ENCODE measurements at places on chromosomes 1 and 21.

- no peak for DNase-seq
These were observed 68.2 kb downstream of the TMEM53 start for GRCh38 chr1:44605914-44606615.

- no peak for DNase-seq
These were observed 2.0 kb downstream of the PRMT6 start for GRCh38 chr1:107058245-107059032.

DNA sequence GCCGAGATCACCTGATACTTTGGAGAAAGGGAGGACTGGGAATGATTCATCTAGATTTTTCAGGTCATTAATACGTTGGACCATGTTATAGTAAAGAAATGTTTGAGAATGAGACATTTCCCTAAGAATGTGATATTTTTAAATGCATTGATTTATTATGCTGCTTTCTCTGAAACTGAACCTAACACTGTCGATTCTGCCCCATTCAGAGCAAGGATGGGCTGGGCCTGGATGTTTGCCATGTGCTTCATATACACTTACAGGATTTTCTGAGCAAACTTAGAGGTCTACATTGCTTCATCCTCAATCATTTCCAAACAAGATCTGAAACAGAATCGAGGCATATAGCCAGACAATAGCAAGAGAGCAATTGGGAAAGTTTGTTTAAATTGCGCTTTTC lies 183.3 kb downstream of the CRB1 start:
- no peak for DNase-seq

- peak; percentile 28 for DNase-seq
These were observed 682 bp downstream of the SUCO start for GRCh38 chr1:172533513-172534151.

DNA sequence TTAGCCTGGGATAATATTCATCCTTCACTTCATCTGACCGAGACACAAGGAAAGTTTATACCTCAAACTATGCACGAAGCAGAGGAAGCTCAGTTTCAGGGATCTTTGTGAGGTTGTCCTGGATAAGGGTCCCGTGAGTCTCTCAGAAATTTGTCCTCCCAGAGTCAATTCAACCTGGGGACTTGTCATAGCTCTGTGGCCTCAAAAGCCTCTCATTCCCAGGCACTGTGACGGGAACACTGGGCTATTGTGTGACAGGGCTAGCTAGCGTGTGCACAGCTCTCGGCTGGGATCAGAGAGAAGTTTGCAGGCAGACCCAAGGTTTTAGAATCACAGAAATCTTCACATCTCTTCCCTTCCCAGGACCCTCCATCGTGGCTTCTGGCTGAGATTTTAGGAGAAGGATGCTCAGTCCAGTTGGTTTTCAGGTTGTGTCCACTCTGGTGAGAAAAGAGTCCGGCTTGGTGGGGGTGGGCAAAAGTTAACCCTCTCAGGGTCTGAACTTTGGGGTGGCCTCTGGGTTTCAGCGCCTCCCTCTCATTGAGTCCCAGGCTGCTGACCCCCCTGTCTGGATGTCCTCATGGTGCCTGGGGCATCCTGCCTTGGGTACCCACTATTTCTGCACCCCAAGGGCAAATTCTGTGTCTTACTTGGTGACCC lies 20.4 kb upstream of the LBR start:
- DNase-seq: peak; percentile 33

GRCh38 chr1:230977761-230978490 lies 735 bp downstream of the TTC13 start:
- peak; percentile 56 for DNase-seq

DNA sequence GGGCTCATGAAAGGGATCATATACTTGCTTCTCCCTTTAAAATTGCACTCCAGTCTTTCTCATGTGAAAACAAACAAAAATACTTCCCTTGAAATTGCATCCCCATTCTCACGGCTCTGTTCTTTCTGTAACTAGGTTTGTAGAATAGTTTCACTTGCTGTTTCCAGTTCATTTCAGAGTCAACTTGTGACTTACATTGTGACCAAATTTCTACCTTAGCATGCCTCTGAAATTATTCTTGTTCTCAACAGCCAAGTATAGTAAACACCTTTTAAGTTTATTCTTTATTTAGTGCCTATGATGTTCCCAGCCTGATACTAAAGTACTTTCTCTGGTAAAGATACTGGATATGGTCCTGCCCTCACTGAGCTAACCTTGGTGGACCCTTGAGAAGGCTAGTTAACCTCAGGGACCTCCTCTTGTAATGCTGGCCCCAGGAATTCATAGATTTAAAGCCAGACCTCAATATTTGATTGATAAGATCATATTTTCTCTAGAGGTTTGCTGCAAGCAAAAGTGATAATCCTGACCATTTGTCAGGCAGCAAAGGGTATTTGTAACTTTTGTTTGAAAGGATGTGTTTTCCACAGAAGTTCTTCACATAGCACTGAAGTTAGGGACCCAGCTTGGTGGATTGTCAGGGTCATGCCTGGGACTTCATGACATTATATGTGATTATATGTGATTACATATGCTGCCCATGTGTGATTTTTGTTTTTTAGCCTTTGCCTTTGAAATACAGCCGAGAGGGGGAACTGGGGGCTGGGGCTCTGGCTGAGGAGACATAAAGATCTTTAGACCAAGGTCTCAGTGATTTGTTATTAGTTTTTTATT lies 29.6 kb downstream of the VANGL2 start:
- no peak for DNase-seq

DNA sequence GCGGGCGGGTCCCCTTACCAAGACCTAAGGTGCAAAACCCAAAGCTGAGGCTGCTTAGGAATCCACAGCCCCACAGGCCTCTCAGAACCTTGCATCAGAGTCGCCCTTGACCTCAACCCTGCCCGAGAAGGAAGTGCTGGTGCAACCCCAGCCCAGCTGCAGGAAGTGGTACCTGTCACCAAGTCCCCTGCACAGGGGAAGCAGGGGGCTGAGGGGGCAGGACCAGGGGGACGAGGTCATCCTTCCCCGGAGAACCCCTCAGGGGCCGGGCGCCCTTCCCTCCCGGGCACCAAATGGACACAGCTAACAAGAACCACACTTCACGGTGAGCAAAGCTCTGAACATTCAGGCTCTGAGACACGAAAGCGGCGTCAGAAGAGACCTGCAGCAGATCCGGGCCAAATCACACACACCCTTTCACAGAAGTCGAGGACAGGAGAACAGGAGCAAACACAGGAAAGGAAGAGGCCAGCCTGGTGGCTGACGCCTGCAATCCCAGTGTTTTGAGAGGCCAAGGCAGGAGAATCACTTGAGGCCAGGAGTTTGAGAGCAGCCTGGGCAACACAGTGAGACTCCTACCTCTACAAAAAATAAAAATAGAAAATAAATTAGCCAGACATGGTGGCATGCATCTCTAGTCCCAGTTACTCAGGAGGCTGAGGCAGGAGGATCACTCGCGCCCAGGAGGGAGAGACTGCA lies 6.4 kb downstream of the ITGB2 start:
- DNase-seq: no peak

DNA sequence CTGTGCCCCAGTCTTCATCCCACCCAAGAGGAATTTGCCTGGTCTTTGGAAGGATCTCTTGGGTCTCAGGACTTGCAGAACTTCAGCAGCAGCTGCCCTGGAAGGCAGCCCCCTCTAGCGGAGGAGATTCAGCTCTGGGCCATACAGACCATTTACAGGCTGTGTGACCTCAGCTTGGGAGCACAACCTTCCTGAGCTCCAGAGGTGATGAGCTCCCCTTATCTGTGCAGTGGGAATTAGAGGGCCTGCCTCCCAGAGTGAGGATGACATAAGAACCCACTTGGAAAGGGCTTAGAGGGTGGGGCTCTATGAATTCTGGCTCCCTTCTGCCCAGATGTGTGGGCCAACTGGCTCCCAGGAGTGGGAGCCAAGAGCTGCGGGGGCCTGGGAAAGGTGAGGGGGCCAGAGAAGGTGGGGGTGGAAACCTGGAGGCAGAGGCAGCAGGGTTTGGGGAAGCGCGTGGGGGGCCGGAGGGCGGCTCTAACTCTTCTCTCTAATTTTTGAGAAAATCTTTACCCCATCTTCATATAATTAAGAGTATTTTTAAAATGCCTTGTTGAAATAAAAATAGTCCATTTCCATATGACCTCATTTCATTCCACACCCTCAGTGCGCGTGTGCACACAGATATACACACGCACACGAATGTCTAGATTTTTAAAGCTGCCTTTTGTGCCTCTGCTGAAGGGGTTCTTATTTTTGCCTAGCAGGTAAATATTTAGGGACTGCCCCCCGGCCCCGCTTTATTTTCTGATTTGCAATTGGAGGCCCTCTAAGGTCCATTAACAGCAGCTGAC lies 21.5 kb downstream of the EPHB2 start:
- DNase-seq: no peak

DNA sequence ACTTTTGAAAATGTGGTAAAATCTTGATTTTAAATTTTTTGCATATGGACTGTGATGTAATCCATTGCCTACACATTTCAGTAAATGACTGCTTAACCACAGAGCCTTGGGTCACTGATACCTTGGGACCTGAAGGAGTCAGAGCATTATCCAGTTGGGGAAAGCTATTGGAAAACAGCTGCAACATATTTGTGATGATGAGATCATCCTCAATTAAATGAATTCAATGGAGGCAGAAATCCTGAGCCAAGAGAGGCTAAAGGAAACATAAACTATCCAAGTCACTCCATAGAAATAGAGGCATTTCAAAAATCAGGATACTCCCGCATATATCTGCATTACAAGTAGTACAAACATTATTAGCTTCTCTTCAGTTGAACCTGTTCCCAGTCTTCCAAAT lies 99.8 kb upstream of the PRMT6 start:
- DNase-seq: no peak

DNA sequence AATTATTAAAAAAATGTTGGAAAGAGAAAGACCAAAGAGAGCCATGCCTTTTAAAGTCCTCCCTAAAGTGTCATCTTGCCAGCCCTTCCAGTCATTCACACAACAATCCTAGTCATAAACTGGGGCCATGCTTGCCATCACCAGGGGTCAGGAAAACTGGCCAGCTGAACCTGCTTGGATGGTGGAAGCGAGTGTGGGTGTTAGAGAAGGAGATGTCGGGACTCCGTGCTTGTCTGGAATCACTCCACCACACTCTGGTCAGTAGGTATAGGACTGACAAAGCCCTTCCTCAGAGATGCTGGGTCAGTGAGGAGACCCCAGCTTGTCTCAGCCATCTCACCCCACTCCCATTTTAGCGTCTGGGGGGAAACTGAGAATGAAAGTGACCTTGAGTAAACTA lies 3.3 kb upstream of the HAPLN2 start:
- DNase-seq: no peak

DNA sequence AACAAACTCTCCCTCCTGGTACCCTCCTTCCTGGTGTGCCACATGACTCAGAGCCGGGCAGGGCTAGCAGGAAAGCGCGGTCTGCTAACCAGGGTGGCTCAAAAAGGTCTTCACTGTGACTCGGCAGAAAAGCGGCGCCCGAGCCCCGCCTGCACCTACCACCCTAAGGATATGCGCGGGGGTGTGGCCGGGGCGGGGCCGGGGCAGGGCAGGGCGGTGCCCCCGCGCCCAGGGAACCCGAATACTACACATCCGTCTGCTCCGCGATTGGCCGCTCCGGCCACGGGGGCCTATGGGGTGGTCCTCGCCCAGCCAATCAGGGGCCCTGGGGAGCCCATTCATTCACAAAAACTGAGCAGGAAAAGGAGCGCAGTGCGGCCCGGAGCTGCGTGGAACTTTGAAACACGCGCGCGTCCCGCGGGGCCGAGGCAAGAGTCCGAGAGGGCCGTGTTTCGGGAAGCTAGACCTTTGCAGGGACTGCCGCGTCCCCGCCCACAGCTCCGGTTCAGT lies 1.7 kb downstream of the LRP8 start:
- DNase-seq: peak; percentile 83

- DNase-seq: no peak
These were observed 43.1 kb upstream of the TNFSF18 start for GRCh38 chr1:173093691-173094445.

GRCh38 chr1:63662056-63662836 lies 69.0 kb downstream of the PGM1 start:
- DNase-seq: no peak

DNA sequence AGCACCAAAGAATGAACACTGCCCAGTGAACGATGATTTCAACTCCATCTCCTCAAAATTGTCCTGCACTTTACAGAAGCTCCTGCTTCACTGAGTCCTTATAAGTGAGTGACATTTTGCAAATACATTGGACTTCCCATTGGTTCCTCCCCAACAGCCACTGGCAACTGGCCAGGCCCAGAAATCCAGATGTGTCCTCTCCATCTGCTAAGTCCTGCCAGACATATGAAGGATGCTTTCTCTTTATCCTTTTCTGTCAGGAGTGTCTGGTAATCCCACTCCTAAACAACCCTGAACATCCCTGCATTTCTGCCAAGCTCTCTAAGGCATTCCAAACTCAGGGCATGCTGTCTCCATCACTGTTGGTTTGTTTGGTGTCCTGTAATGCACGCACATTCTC lies 271.8 kb downstream of the RRAGC start:
- no peak for DNase-seq

DNA sequence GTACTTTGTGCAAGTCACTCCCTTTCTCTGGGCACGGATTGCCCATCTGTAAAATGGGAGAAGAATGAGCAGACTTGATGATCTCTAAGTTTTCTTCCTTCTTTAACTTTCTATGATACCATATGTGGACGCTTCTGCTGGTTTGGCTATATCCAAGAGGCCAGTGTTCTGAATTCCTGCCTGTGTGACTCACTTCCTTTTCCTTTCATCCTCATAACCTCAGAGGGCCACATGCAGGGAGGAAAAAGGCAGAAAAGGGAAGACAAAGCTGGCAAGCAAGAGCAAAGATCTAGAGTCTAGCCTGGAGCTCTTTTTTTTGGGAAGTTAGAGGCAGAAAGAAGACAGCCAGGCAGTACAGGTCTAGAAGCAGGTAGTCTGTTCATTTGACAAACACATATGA lies 151.2 kb downstream of the OMA1 start:
- no peak for DNase-seq

DNA sequence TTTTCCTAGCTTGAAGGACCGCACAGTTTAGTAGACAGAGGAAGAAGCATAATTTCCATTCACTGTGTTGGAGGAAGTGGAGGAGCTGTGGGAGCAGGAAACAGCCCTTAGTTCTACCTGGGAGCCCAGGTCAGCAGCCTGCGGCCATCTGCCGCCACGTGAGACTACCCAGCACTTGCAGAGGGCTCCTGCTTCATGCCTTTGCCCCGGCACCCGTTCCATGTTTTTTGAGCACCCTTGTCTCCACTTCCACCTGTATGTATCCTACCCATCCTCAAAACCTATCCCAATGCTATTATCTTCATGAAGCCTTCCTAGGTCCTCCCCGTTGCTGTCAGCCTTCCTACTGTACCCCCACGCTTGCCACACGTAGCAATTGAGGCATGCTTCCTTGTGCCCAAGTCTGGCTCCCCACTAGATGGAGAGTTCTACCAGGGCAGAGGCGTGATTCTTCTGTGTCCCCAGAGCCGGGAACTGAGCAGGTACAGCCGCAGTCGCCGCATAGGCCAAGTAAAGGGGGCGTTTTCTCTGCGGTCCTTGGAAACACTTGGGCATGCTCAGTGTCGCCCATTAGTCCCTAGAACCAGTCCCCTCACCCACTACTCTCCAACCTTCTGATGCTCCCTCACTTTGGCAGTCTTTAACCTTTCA lies 1.9 kb downstream of the SLC6A9 start:
- DNase-seq: peak; percentile 42

- no peak for DNase-seq
These were observed 189.0 kb upstream of the ZRANB2 start for GRCh38 chr1:71269818-71270217.

GRCh38 chr1:170676628-170677027 lies 12.7 kb downstream of the PRRX1 start:
- DNase-seq: no peak

GRCh38 chr1:11211925-11212587 lies 22.9 kb downstream of the ANGPTL7 start:
- peak; percentile 60 for DNase-seq
